ENCODE measurements at places on chromosomes 5 and 9. TPM values are rescaled to one million over a fixed set of nuclear protein-coding genes. Genes with fewer than 3 reads are reported as not detected.

Gene WDR31
- 17.2 TPM for total RNA-seq

Gene RIMOC1
- total RNA-seq = 30.6 TPM

Gene HAPLN1
- total RNA-seq = 4.8 TPM

Gene DRD1
- total RNA-seq = 6.8 TPM

Gene ELOVL7
- total RNA-seq = 6.7 TPM

Gene SVEP1
- 27.3 TPM for total RNA-seq

Gene MARCHF6
- 262 TPM for total RNA-seq
